ENCODE measurements at places on chromosomes 5 and 9.

DNA sequence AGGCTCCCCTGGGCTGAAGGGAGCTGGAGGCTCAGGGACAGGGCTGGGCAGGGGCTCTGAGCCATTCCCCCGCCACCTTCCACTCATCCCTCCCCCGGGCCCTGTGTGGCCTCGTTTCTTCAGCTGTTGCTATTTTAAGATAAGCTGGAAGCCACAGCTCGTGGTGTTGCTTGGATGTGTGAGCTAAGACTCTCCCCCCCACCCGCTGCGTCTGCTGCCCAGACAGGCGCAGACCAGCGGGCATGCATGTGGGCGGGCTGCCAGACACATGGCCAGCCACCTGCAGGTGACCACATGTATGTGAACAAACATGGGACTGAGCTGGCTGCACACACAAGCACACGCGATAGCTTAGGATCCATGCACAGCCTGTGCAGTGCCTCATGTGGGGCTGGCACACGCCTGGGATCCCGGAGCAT lies 8.7 kb downstream of the SNCB start:
- DNase-seq: no peak

DNA sequence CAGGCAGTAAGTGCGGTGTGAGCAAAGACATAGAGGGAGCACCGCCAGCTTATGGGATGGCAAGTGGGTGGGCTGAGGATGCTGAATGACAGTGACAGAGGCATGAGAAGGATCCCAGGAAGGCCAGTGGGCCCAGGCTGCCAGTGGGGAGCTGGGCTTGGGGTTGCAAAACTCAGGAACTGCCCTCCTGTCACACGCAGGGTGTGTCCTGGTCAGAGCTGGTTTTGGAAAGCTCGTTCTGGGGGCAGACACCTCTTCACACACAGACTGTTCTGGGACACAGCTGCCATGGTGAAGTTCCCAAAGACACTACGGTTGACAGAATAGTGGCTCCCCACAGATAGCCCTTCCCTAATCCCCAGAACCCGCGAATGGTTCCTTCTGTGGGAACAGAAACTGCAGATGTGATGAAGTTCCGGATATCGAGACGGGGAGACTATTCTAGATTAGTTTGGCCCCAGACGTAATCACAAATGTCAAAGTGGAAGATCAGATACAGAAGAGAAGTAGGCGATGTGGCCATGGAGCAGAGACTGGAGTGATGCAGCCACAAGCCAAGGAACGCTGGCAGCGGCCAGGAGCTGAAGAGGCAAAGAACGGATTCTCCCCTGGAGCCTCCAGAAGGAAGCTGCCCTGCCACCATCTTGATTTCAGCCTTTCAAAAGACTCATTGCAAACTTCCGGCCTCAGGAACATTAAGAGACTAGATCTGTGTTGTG lies 159.0 kb downstream of the COL23A1 start:
- DNase-seq: no peak

GRCh38 chr5:66932457-66932856 lies 264.1 kb downstream of the CD180 start:
- DNase-seq: no peak

DNA sequence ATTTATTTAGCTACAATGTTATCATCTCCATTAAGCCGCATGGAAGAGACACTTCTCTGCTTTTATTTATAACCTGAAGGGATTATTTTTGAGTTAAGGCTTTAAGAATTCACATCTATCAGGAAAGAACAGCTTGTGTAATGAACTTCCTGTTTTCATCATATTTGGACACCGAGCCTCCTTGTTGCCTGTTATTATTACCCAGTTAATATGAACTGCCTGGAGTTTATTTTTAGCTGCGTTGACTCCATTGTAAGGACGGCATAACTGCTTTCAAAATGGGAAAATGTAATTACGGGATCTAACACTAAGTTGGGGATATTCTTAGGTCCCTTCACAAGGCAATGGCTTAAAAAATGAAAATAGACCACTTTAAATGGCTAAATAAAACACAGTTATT lies 89.0 kb upstream of the NR4A3 start:
- DNase-seq: no peak

DNA sequence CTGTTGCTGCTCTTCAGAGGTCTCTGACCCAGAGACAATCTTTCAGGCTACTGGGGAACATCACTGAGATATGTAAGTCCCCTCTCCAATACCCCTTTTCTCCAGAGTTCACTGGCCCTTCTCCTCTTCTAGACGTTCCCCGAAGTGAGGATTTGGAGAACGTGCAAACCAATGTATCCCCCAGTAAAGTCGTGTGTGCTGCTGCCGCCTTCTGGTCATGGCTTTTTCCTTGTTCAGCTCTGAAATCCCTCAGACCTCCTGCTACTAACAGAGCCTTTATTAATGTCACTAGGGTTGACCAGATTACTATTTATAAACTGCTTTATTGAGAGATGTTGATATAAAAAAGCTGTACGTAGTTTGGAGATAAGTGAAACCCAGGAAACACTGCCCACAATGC lies 1028.6 kb downstream of the CDH9 start:
- DNase-seq: no peak

- no peak for DNase-seq
These were observed 45.1 kb downstream of the KIAA1958 start for GRCh38 chr9:112531666-112532282.

GRCh38 chr5:152332716-152333460 lies 72.2 kb downstream of the NMUR2 start:
- DNase-seq: no peak

DNA sequence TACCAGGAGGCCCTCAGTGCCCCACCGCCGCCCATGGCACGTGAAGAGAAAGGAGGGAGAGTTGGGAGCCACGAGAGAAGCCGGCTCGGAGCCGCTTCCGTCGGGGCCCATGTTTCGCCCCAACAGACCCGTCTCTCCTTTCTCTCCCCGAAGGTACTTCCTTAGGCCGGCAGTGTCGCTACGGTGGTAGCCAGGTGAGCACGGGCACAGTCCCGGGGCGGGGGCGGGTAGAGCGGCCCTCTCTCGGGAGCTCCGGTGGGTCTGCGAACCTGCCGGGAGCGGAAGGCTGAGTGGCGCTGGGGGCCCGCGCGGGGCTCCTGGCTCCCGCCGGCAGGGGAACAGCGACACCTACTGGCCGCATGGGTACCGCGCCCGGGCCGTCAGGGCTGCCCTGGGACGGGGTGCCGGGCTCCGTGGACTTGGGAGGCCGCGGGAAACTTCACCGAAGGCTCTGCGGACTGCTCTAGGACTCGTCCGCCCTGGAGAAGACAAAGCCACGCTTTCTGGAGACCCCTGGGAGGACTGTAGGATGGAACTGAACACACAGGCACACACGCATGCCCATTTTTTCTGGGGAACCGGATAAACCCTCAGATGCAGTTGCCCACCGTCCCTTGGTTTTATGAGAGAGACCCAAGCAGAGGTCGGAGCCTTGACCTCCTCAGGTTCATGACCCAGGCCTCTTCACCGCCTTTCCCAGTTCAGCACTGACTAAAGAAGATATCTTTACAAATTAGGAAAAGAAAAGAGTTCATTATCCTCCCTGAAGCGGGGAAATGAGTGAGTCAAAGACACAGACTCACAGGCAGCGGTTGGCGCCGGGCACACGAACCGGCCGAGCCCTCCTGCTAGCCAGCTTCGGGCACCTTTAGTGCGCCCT lies 202.5 kb downstream of the MEF2C start:
- no peak for DNase-seq

GRCh38 chr9:78443946-78444345 lies 147.0 kb downstream of the PSAT1 start:
- no peak for DNase-seq

GRCh38 chr9:37916471-37917312 lies 12.8 kb upstream of the SLC25A51 start:
- DNase-seq: no peak

DNA sequence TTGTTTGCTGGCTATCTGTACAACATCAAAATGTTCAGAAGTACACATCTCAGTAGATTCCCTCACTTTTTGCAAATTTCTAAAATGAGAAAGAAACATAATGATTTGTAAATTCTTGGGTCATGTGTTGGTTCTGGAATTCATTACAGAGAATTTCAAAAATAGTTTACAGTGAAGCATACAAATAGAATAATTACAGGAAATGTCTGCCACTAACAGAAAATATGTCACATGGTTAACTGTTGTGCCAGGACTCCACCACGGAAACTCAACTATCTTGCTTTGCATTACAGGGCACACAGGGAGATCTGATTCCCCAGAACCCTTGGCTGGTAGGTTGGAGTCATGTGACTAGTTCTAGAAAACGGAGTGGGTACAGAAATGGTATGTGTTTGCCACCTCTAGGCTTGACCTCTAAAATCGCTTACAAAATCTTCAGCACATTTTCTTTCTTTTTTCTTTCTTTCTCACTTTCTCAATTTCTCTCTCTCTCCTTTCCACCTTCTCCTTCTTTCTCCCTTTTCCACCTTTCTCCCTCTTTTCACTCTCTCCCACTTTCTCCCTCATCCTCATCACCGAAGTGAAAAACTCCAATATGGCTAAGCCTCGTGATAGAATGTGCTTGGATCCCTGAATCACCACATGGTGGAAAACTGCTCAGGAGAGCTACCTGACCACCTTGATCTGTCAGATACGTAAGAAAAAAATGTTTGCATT lies 32.4 kb downstream of the RASEF start:
- DNase-seq: no peak

DNA sequence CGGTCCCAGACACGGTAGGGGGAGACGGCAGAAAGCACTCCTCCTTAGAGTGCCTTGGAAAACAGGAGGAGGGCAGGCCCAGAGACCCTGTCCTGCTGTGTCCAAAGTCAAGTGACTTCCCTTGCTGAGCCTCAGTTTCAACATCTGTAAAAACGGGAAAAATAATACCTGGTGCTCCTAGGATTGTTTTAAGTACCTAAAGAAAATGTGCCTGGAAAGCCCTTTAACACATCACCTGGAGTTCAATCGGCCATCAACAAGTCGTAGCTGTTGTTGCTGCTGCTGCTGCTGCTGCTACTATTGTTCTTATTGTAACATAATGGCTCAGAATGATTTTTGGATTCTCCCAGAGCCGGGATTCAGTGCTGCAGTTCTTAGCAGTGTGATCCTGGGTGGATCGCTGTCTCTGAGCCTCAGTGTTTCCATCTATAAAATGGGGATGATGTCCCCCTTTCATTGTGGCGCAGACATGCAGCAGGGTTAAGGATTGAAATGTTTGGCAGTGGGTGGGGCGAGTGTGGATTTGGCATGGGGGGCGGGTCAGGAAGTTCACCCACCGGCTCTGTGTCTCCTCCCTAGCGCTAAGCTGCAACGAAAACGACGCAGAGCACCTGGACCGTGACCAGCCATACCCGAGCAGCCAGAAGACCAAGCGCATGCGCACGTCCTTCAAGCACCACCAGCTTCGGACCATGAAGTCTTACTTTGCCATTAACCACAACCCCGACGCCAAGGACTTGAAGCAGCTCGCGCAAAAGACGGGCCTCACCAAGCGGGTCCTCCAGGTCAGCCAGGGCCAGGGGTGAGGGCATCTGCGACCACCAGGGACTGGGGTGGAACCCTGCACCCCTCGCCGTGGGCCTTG lies 9.2 kb downstream of the LHX2 start:
- DNase-seq: no peak

GRCh38 chr9:129874261-129875101 lies 39.2 kb downstream of the USP20 start:
- no peak for DNase-seq

DNA sequence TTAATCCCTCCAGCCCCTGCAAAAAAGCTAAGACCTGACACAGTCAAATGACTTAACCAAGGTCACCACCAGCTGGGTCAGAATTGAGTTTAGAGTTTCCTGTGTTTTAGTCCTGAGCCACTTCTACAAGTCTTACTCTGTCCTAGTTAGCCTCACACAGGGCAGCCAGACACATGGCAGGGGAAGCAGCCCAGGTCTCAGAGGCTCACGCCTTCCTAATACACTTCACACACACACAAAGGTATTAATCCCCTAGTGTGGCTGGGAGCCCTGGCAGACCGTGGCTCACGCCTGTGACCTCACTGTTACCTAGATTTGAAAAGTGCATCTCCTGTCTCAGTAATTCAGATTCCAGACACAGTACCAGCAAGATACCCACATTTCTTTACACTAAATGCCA lies 77.4 kb upstream of the WWC1 start:
- DNase-seq: no peak

GRCh38 chr9:27425827-27426510 lies 98.1 kb upstream of the IFNK start:
- no peak for DNase-seq

- DNase-seq: no peak
These were observed 33.4 kb upstream of the PTGER4 start for GRCh38 chr5:40646266-40646665.
